ENCODE measurements at places on chromosomes 12 and 14.

DNA sequence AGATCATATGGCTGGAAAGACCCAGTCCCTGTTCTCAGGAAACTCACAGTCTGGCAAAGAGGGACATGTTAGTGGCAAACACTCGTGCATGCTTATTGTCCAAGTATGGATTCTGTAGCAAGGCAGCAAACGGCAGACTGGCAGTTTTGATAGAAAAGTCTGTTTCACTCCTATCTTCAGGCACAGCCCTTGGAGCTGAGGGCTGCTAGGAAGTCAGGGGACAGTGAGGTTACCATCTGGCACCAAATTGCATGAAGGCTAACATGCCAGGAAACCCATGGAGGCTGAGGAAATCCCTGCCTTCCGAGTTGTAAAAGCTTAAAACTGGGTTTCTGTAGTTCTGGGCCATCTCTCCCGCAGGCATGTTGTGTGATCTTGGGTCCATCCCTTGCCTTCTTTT is 32.9 kb downstream of the CALM1 start:
- no peak for ATAC-seq

DNA sequence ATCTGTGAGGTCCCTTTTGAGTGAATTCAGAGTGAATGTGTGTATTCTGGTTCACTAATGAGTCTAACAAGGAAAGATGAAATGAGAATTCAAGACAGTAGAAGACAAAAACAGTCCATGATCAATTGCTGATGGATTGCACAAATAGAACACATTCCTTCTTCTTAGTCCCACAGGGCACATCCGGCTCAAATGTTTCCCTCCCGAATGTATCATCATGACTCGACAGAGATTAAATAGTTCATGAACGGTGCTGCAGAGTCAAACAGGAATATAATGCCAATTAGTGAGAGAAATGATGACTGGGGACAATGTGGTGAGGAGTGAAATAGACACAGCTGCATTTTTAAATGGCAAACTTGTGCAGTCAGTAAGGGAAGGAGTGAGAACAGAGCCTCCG is 11.5 kb upstream of the SFSWAP start:
- ATAC-seq, result no peak

GRCh38 chr14:105498430-105499255 is 7.6 kb downstream of the TEDC1 start:
- no peak for ATAC-seq

DNA sequence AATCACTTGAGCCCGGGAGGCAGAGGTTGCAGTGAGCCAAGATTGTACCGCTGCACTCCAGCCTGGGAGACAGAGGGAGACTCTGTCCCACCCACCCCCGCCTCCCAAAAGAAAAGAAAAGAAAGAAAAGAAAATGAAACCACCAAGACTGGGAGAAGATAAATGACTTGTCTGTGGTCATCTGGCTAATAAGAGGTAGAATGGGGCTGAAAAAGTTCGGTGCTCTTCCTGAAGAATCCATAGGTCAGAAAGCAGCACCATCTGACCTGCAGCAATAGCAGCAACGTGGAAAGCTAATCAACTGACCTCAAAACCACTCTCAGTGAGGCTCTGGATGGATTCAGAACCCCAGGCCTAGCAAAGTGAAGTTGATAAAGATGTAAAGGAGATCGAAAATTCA is 25.2 kb downstream of the SSH1 start:
- ATAC-seq, result no peak

DNA sequence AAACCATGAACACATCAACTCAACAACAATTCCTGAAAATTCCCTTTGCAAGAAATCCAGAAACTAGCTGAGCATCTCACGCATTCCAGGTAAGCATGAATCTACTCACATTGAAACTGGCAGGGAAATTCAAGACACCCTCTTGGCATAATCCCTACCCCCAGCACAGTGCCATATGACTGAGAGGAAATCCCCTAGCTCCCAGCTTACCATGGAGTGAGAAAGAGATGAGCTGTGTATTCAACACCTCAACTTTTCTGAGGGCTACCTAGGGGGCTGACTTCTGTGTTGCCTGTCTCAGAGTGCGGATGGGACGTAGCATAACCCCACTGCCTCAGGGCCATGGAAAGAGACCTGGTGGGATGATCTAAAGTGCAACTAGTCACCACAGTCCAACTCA is 37.7 kb upstream of the GPR132 start:
- no peak for ATAC-seq

DNA sequence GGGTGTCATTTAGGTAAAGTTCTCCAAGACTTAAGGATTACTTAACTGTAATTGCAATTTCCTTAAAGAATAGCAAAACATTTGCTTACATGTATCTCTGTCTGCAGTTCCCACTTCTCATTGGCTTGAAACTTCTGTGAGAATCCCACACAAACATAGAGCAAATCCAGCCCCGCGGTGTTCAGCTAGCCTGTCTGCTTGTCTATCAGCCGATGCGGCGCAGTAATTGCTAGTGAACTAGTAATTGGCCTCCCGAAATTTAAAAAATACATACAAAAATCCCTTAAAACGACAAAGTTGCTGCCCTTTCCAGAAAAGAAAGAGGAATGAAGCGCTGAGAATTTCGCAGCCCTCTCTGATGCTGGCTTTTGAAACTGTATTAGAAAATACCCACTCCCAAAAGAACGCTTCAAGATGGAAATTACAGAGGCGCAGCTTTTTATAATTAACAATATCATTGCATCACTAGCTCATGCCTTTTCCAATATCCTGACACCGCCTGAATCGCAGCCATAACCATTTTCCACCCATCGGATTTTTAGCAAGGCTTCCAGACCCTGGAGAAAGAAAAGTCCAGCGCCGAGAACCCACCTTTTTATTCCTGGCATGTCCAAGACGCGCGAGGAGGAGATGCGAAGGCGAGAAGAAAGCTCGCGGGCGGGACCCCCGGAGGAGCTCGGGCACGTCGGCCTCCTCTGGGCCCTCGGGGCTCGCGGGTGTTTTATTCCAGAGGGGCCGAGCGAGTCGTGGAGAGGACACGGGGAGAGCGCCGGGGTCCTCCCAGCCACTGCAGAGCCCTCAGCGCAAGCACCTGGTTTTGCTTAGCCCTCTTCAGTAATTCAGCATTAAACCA is 646 bp downstream of the FBLN5 start:
- peak; percentile 24 for ATAC-seq

Measured in esophagus mucosa (tissue), 1 donor.